Foreskin fibroblast (primary cell): ENCODE measurements at places on chromosomes 7 and 10.

DNA sequence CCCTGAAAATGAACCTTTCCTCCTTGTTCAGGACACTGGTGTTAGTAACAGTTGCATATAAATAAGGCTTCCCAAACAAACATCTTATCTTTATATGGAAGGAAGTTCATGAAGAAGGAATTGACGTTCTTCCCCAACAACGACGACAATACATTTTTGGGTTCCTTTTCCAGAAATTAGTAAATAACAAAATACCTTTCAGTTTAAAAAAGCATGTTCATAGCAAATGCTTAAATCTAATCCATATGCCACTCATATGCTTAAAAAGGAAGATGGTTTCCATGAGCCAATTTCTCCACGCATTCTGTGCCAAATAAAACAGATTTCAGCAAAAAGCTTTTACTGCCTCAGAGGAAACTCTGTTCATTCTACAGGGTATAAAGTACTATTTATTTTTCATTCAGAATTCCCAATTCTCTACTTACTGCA, 182.6 kb downstream of the COBL start:
- no peak for DNase-seq

DNA sequence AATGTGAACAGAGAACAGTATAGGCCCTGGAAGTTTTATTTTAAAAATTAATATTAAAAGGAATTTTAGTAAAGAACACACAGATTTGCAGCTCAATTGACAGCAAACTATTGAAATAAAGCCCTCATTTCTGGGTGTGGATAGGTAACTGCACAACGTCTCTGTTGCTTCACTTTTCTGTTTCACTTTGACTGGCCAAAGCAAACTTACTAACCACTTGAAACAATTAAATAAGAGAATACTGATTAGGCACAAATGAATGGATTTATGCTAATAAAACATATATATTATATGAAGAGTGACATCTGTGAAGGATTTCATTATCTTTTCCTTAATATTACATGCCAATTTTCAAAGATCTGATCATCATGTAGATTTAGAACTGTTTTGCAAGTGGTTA, 11.9 kb downstream of the ZNF804B start:
- DNase-seq: no peak

DNA sequence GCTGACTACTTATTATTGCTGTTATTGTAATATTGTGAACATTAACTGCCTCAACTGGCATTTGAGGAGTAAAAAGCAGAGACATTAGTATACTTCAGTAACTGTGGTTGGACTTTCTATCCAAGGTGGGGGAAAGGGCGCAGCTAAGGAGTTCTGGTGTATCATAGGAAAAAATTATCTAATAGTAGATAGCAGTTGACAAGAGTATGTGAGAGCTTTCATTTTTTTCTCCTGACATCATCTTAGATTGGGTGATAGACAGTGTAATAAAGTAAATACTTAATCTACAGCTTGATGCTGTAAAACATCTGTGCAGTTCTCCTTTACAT, 68.9 kb downstream of the PHTF2 start:
- peak; percentile 16 for DNase-seq

DNA sequence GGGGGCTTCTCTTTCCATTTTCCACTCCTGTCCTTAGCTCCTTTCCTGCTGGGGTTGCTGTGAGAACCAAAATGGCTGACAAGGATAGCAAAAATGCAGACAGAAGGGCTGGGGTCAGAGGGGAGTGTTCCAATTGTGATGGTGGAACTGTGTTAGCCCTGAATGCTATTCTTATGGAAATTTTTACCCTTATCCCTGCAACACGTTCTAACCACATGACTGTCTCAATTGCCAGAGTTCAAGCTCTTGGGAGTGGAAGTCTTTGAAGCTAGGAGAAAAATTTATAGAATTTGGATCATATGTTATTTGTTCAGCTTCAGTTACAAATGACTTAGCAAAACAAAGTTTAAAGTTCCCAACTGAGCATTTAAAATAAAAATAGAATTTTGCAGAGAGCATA, 134.1 kb downstream of the ADCYAP1R1 start:
- DNase-seq: no peak

DNA sequence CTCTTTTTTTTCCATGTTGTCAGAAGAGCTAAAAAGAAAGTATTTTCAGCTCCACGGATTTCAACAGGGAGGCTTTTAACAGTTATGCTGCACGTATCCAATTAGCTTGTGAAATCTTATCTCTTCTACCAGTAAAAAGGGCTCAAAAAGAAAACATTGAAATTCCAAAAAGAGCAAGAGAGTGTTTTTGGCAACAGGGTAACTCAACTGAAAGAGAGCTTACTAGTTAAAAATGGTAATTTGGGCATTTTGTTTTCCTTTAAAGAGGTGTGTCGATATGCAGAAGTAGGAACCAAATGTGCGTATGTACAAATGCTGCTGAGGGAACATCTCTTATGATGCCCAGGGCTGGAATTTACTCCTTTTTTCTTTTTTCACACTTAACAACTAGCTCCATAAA, 292.8 kb downstream of the PRKG1 start:
- DNase-seq: no peak
